ENCODE measurements at places on chromosomes 1 and 21.
A peak's percentile ranks its signal among the peaks of the same experiment; 100 is the strongest.

DNA sequence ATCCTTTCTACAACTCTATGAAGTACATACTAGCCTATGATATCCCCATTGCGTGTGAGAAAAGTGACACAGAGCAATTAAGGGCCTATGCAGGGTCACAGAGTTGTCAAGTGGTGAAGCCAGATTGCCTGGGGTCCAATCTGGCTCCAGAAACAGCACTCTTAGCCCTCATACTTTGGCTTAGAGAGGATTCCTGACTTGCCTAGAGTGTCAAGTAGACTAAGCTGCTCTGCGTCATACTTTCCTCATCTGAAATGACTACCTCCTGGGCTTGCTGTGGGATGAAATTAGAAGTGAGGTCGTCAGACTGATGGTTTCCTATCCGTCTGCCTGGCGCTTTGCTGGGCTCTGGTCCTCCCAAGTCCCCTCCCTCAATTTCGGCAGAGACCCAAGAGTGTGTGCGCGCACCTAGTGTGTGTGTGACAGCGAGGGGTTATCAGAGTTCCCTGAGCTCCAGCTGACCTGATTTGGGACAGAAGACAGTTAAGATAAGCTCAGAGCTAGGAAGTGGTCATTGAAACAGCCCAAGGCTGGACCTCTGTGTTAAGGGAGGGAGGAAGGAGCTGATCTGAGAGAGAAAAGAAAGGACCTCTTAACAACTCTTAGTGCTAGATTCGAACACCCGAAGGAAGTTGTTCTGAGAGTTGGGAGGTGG, 5.4 kb upstream of the NUAK2 start:
- no peak for DNase-seq

DNA sequence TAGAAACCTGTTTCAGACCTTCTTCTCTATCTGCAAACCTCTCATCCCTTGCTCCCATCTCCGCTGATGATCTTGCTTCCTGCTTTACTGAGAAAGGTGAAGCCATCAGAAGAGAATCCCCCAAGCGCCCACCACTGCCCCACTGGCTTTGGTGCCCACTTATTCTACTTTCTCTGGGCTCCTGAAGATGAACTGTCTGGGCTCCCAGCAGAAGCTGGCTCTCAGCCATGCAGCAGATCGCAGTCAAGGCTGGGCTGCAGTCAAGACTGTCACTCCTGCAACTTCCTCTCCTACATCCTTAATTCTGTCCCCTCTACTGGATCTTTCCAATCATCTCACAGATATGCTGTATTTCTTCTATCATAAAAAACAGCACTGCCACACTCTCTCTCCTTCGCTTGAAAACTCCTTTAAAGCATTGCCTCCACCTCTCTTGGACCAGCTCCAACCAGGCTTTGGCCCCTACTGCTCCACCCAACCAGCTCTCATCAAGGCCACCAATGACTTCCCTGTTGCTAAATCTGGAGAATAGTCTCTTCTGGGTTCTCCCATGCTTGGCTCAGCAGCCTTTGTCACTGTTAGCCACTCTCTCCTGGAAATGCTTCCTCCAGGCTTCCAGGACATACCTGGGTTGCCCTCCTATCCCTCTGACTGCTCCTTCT, 25.8 kb downstream of the TRIM62 start:
- DNase-seq, result no peak

- DNase-seq, result no peak
These were observed 863.1 kb upstream of the TMPRSS15 start for GRCh38 chr21:19266636-19267035.

GRCh38 chr1:208167261-208167869, 76.8 kb downstream of the PLXNA2 start:
- no peak for DNase-seq

DNA sequence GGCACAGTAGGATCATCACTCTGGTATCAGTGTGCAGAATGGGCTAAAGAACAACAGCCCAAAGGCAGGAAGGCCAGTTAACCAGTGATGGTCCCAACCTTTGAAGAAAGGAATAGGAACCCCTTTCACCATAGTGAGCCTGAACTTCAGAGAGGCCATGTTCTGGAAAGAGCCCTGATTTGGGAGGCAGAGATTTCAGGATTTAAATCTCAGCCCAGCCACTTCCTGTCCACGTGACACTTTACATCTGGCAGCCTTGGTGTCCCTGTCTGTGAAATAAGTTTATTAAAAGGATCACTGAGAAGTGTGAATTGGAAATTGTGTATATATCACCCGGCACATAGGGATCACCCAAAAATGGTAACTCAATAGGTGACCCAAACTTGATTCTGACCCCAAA, 13.0 kb downstream of the MATN1 start:
- no peak for DNase-seq

GRCh38 chr21:38992737-38993136, 187.0 kb downstream of the ETS2 start:
- no peak for DNase-seq

- peak; percentile 28 for DNase-seq
These were observed 101.9 kb downstream of the PRRX1 start for GRCh38 chr1:170765712-170766330.

DNA sequence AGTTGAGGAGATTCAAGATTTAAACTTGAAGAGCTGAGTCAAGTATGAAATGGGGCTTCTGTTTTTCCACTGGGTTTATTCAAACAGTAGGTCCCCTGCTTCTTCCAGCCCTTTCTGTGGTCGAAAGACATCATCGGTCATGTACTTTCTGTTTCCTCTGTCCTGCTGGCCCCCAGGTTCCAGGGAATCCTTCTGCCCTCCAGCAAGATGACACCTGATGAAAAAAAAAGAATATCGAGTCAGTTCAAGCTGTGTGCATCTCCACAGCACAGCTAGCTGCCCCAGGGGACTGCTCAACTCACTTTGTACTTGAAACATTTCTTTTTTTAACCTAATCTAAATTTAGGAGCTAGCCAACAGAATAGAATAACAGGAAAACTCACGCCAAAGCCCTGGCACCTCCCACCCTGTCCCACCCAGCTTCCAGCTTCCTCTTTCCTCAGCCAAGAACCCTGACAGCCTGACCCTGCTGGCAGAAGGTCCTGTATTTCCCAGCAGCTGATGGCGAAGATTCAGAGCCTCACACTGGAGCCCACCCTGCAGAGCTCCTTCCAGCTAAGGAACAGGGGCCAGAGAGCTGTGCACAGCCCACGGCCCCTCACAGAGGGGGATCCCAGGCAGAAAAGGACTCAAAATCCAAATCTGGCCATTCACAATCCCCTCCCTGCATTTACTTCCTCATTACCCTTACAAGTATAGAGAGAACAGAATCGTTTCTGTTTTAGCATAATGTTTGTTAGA, 176.5 kb downstream of the PSMG1 start:
- peak; percentile 65 for DNase-seq

DNA sequence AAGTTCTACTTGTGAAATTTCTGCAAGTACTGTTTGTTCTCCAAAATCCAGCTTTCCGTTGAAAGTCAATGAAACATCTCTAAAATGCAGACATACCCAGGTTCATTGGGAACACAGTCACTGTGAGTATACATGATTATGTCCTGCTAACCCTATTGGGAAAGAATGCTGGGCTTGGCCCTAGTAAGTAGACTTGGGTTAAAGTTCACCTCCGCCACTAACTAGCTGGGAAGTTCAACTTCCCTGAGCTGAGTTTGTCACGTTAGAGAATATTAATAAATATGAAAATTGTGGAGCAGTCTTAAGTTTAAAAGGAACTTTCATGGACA, 10.5 kb upstream of the PGD start:
- no peak for DNase-seq

- no peak for DNase-seq
These were observed 95.7 kb upstream of the NR5A2 start for GRCh38 chr1:199931666-199932377.

DNA sequence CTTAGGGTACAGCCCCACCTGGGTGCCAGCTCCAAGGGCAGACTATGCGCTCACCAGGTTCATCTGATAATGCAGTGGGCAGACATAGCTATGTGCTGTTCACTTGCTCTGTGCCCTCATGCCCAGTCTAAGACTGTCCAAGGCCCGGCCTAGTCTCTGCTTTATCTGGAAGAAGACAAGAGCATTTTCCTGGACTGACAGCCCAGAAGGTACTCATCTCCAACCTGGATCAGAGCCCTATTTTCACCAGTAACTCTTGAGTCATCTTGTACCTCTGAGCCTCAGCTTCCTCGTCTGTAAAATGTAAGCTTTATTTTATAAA, 28.5 kb upstream of the LRRC8C start:
- DNase-seq, result no peak

DNA sequence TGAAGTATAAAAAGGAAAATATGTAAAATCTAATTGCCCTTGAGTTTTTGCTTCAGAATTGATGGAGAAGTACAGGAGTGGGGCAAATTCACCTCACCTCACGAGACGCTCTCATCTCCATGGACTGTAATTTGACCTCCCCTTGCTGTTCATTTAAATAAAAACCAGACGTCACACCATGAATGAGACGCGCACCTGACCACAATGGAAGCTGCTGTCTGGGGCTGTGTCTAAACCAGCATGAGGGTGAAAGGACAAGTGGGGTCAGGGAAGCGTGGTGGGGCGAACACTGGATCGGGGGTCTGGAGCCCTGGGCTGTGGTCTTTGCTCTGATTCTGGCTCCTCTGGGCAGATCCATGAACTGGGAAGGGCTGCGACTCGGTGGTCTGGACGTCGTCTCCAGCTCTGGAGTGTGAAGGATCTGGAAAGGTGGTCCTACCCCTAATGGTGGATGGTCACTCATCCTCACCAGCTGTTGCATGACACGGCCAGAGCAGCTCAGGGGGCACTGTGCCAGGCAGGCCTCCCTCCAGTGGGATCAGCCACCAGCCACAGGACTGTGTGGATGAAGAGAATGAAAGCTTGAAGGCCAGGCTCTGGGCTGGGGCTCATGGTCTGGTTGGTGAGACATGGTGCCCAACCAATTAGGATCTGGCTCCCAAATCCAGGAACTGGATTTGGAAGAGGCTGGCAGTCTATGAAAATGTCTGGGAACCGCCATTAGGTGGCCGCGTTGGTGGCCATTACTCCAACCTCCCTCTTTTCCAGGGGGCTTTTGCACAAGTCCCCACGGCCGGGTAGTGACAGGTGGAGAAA, 728.6 kb downstream of the PTPRU start:
- DNase-seq, result no peak

GRCh38 chr1:8625981-8626898, 191.2 kb downstream of the RERE start:
- no peak for DNase-seq

DNA sequence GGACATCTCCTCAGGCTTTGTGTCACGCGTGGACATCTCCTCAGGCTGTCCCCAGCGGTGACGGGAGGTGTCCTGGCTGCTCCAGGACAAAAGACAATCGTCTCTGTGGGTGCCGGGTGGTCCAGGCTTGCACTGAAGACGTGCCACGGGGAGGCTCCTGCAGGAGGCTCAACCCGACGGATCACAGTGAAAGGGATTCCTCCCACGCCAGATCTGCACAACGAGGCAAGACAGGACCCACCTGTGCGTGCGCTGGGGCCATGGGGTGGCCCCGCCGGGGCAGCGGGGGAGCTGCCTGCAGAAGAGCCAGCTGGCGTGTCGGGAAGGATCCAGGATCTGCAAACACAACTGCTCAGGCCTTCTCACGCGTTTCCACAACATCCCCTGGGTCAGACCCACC, 18.8 kb upstream of the ARHGEF16 start:
- no peak for DNase-seq

DNA sequence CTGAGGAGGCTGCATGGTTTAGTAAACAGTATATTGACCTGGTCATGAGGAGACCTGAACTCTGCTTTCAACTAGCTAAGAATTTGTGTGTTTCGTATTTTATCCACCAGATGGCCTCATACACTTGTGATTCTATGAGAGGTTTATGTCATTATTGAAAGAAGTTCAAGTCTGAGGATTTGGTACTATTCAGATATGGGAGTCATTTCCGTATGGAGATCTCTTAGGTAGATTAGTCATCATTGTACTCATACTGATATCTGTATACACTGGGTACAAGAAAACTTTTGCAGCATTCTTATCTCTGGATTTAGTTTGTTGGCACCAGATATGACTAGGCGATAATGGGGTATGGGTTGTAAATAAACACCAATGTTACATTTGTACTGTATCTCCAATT, 26.6 kb downstream of the ATF6 start:
- DNase-seq, result peak; percentile 71

- peak; percentile 79 for DNase-seq
These were observed 17.4 kb downstream of the TNFRSF1B start for GRCh38 chr1:12184008-12184681.

GRCh38 chr1:234853906-234854644, 244.1 kb upstream of the IRF2BP2 start:
- DNase-seq, result no peak

GRCh38 chr1:156136970-156137483, 16.4 kb upstream of the SEMA4A start:
- no peak for DNase-seq

DNA sequence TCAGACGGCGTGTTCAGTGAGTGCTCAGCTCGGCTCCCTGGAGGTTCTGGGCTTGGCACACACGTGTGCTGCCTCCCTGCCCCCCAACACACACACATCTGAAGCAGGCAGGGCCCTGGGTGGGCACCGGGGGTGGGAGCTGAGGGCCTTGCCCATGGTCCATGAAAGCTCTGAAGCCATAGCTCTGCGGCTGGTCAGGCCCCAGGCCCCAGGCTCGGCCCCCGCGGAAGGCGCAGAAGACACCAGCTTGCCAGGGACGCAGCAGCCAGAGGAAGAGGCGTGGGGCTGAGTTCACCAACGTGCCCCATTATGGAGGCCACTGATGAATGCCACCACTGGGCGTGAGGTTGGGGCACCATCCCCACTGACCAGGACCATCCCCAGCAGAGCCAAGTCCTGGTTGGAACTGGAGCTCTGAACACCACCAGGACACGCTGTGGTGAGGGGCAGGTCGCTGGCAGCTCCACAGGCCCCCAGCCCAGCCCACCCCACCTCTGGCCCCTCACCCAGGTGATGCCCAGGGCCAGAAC, 4.2 kb downstream of the AURKAIP1 start:
- DNase-seq, result no peak

DNA sequence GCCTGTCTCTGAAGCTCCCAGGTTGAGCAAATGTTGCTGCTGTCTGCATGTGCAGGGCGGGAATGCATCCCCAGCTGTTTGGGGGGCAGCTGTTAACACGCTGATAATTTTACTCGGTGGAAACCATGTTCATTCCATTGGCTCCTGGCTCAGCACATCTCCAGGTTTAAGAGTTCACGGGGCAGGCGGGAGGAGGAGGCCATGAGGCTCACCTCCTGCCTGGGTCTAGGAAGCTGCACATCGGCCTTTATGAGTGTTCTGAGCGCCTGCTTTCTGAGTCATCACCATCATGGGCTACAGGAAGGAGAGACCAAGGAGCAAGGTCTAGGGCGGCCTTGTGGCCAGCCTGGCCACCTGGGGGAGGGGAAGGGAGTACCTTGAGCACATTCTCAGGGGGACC, 29.7 kb downstream of the AJAP1 start:
- DNase-seq, result no peak

- DNase-seq, result no peak
These were observed 35.6 kb downstream of the EEIG2 start for GRCh38 chr1:108595507-108595906.

- DNase-seq, result no peak
These were observed 44.3 kb upstream of the IL10 start for GRCh38 chr1:206816390-206817287.

Measured in Ammon's horn (tissue), 1 donor.